ENCODE measurements at places on chromosomes 7 and 10.

GRCh38 chr7:105219771-105220160, 169.0 kb downstream of the SRPK2 start:
- DNase-seq, result no peak

GRCh38 chr10:129029851-129030602, 437.0 kb upstream of the MGMT start:
- DNase-seq, result peak; percentile 33

DNA sequence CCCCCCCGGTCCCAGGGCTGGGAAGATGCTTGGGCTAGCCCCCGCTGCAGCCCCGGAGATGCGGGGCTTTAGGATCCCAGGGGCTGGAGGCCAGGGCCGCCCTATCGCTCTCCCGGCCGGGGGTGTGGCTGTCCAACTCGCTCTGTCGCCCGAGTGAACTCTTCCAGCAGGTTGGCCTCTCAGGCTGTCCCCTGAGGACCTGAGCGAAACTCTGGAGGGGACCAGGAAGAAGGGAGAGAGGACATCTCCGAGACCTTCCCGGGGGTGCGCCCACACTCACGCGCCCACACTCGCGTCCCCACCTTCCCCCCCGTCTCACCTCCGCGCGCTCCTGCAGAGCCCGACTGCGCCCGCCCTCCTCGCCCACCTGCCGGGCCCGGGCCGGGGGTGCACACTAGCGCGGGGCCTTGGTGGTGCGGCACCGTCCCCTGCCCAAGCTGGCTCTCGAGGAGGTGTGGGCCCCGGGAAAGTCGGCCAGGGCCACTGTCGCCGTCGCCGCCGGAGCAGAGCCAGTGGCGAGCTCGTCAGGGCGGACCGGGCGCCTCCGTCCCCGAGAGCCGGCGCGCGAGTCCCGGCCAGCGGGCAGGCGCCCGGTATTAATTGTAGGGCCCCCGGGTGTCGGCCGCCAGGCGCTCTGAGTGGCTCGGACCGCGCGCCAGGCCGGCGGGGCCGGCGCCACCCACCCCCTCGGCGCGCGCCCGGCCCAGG, 101.7 kb upstream of the SVIL start:
- DNase-seq, result no peak

DNA sequence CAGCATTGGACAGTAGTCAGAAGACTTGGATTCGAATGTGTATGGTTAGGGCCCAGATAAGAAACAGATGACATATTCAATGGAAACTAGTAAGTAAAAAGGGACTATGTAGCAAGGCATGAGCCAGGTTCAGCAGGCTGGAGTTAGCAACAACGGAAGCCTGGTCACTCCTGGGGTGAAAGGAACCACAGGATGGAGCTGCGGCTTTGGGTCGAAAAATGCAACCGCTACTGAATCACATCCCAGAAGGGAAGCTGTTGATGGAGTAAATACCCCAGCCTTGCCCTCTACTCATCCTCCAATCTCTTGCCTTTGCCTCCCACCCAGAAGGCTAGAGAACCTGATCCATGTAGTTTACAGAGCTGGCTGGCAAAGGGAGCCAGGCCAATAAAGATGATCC, 37.5 kb upstream of the EGR2 start:
- DNase-seq, result no peak

- no peak for DNase-seq
Observed at GRCh38 chr7:107876916-107877315, 14.1 kb upstream of the DLD start.

- DNase-seq, result no peak
Observed at GRCh38 chr7:14598978-14599377, 303.6 kb downstream of the DGKB start.

- DNase-seq, result no peak
Observed at GRCh38 chr7:136030867-136031318, 53.7 kb upstream of the MTPN start.

DNA sequence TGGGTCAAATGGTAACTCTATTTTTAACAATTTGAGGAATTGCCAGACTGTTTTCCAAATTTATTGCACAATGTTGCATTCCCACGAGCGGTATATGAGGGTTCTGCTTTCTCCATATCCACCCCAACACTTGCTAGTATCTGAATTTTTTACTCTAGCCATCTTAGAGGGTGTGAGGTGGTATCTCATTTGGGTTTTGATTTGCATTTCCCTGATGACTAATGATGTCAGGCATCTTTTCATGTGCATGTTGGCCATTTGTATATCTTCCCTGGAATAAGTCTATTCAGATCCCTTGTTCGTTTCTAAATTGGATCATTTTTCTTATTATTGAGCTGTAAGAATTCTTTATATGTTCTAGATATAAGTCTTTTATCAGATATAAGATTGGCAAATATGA, 97.7 kb downstream of the TPK1 start:
- DNase-seq, result no peak

GRCh38 chr7:47610506-47611044, 28.7 kb upstream of the TNS3 start:
- DNase-seq, result no peak

DNA sequence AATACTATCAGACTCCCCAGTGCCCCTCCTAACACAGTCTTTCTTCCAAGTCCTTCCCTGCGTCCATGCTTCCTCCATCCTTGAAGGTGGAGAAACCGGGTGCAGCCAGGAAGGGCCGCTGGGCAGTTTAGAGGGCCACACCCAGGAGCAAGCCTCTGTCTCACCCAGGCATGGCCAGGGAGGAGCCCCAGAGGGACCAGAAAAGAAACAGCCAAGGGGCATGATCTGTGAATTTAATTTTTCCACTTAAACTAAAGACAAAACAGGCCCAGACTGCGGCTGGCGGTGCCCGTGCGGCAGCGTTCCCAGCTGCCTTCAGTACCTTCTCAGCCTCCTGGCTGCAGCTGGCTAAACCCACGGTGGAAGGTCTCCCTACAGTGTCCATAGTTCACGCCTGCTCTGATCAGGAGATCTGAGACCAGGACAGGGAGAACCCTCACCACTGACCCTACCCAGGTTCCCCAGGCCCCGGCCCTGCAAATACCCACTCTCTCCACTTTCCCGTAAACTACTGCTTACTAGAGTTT, 12.9 kb downstream of the UNCX start:
- no peak for DNase-seq

GRCh38 chr10:969473-970150, 18.6 kb upstream of the GTPBP4 start:
- no peak for DNase-seq

- no peak for DNase-seq
Observed at GRCh38 chr7:90713628-90714027, 117.5 kb downstream of the CDK14 start.

- no peak for DNase-seq
Observed at GRCh38 chr7:75969182-75969581, 25.2 kb downstream of the TMEM120A start.

- DNase-seq, result no peak
Observed at GRCh38 chr10:24340883-24341282, 131.9 kb downstream of the KIAA1217 start.

DNA sequence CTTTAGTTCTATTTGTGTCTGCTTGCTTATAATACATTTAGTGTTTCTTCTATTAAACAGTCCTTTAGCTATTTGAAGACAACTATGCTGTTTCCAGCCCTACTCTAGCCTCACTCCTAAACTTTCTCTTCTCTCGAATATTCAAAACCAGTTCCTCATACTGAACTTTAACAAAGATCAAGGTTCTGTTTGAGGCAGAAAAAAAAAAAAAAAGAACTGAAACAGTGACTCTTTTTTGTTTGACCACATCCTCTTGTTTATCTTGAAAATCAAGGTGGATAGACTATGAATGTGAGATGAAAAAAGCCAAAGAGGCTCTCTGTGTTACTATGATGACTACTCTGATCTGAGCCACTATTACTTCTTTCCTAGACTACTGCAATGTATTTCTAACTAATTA, 154.3 kb downstream of the ZNF365 start:
- DNase-seq, result no peak

- no peak for DNase-seq
Observed at GRCh38 chr10:77378366-77379349, 258.9 kb downstream of the KCNMA1 start.

DNA sequence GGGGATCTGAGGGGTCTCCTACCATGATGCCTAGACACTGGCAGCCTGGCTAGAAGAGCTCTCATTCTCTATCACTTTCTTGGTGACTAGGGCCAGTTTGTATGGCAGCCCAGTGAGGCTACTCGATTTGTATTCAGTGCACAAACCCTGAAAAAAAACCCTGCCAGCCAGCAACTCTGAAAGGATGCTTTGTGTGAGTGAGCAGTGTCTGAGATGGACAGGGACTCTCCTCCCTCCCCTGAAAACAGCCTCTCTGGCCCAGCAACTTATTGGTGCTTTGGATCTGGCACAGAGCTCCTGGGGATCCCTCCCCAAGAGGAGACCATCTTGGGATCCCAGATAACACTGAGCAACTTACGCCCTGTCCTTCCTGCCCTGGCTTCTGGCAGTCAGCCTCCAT, 10.8 kb upstream of the LRRC4 start:
- DNase-seq, result no peak

DNA sequence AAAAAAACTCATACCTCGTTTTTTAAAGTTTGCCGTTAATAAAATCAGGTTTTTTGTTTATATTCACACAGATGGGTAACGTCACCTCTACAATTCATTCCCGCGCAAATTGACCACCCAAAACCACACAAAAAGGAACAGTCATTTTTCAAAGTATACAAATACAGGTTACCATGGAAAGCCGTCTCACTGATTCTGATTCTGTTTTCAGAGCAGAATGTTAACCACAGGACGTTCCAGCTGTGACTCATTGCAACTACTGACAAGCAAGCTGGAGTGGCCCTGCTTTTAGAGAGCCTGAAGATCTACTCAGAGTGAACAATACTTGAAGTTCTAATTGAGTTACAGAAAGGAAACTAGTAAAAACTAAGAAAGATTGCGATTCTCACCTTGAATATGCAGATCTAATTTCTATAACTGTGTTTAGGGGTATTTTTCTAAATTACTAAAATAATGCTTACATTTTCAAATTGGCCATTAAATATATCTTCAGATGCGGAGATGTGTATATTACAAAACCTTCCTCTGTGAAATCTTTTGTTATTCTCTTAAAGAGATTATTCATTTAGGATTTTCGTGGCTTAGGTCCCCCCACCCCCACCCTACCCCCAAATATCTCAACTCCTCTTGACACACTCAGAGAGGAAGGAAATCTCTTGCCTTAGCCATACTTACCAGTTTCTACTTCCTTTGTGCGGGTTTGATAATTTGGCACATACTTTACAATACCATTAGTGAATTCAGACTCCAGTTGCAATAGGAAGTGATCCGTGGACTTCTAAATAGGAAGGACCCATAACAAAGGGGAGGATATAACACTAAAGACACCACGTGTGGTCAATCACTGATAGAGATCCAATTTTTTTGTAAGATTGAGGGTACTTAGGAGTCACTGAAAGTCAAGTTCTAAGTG, 106.0 kb downstream of the CUBN start:
- DNase-seq, result no peak

GRCh38 chr10:77197544-77197943, 440.1 kb downstream of the KCNMA1 start:
- no peak for DNase-seq

GRCh38 chr10:47195274-47195885, 104.6 kb upstream of the GDF10 start:
- no peak for DNase-seq

GRCh38 chr10:12790270-12790669, 211.2 kb downstream of the CCDC3 start:
- no peak for DNase-seq

GRCh38 chr7:143046426-143046851, 5.7 kb upstream of the OR6V1 start:
- DNase-seq, result no peak

DNA sequence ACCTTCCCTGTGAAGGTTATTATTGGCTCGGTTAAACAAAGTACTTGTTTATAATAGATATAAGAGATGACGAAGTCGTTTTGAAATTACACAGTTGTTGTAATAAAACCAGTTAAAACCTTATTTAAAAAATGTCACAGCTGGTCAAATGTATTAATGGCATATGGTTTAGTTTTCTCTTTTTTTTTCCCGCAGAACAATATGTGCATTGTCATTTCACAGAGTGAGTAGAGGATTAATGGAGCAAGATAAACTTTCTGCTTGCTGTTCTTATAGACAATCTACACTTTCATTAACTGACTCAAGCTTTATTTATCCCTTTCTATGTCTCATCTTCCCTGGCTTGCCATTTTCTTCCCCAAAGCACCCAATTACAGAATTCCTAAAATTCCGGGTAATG, 404.3 kb upstream of the NPVF start:
- no peak for DNase-seq

DNA sequence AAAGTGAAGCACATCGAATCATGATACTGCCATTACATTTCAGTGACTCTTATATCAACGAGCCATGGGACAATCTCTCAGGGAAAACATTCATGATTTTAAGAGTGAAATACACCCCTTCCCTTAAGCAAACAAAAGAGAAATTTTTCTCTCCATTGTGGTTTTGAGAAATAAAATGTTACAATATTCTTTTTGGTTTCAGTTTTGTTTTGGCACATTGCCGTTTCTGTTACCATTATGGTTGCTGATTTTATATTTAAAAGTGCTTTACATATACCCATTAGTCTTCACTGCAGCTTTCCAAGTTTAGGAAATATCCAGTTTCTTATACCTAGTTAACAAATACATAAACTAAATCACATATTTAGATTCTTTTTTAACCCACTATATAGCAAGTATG, 126.8 kb upstream of the SEM1 start:
- no peak for DNase-seq

GRCh38 chr10:99809931-99810615, 27.6 kb downstream of the ABCC2 start:
- no peak for DNase-seq

- DNase-seq, result no peak
Observed at GRCh38 chr7:36878288-36878687, 154.0 kb upstream of the AOAH start.

- no peak for DNase-seq
Observed at GRCh38 chr7:78176171-78176570, 377.6 kb downstream of the PHTF2 start.

- DNase-seq, result no peak
Observed at GRCh38 chr7:82851121-82851520, 311.6 kb downstream of the PCLO start.

- no peak for DNase-seq
Observed at GRCh38 chr10:101932183-101932582, 88.6 kb upstream of the KCNIP2 start.

Measured in NCI-H748 treated with DMSO at 0.1 percent for 48 hours (cell line).